Thoracic aorta (tissue), 2 donors: ENCODE measurements at places on chromosomes 3 and 15.

DNA sequence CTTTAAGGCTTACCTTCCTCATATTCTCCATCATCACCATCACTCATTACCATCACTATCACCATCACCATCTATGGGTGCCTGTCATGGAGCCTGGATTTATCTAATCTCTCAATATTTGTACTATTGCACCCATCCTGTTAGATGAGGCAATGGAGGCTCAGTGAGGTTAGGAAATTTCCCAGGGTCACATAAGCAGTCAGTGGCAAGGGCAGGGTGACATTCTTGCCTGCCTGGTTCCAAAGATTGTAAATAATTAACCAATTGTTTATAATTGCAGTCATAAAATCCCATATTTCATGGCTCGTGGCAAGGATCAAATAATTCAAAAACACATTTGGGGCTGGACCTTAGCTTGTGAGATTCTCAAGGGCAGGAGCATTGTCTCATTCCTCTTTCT lies 55.2 kb downstream of the MGLL start:
- no peaks in the 10 kb centered on the region for H3K36me3 ChIP-seq
- H3K27ac ChIP-seq = peak overlapping the region; percentile 77
- DNase-seq = no peak
- H3K27me3 ChIP-seq = no peaks in the 10 kb centered on the region
- peaks cover 14% of the 10 kb centered on the region for H3K4me1 ChIP-seq

DNA sequence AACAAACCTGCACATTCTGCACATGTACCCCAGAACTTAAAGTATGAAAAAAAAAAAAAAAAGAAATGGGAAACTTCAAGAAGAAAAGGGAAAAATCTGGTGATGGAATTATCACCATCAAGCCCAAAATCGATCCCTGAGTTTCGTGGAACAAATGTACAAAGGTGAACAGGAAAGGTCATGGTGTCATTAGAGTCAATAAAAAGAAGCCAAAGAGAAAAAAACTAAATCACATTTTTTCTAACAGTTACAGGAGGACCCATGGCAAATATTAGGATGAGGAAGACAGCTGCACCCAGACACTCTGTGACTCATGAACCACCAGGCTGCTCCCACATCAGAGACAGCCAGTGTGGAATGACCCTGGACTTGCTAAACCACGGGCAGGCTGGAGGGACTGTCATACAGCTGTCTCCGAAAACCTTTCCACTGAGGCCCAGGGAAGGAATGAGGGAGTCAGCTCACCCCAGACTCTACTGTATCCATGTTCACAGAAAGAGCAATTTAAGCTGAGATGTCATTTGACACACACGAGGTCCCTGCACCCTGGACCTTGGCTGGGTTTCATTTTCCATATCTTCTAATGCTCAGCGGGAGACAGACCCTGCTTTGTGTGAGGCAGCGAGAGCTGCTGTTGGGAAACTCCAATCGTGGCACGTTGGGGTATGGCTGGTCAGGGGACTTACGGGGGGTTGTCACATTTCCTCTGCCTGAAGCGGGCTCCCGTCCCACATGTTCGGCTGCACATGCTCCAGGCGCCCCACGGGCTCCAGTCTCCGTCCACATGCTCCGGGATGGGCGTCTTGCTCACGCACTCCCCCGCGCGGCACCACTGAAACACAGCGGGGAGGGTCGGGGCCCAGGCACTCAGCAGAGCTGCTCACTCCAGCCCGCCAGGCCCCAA lies 210.2 kb downstream of the ADAMTS17 start:
- no peaks in the 10 kb centered on the region for H3K27me3 ChIP-seq
- H3K4me3 ChIP-seq = peak overlapping the region; percentile 59
- H3K27ac ChIP-seq = no peak overlapping the region
- no peak for DNase-seq
- no peaks in the 10 kb centered on the region for H3K4me1 ChIP-seq

DNA sequence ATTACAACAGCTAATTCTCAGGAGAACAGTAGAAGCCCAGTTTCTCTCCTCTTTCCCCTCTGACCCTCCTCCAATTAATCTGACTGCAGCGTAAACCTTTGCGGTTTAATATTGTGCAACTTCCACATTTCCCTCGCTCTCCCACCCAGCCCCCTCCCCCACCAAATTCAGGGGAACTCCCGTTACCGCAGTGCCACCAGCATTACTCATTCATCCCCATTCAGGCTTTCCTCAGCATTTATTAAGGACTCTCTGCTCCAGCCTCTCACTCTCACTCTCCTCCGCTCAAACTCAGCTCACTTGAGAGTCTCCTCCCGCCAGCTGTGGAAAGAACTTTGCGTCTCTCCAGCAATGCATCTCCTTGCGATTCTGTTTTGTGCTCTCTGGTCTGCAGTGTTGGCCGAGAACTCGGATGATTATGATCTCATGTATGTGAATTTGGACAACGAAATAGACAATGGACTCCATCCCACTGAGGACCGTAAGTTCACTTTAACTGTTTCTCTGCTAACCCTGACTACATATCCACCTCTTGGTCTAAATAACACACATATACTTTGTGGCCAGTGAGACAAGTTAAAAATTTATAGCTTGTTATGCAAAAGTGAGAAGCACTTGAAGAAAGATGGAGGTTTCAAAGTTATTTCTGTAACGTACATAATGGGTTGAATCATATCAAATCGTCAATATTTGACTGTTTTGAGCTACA lies at the start of gene PTX3:
Gene PTX3, plus strand, starts transcription at position 268 of the 709 bp plus-strand sequence. Its CDS starts 84 bp downstream, at position 352.
- H3K27me3 ChIP-seq = no peaks in the 10 kb centered on the region
- H3K27ac ChIP-seq = no peak within 1 kb of the TSS
- peaks cover 9% of the 10 kb centered on the region for H3K4me1 ChIP-seq
- DNase-seq = no peak
- H3K4me3 ChIP-seq = peak within 1 kb of the TSS; percentile 74
- no peaks in the 10 kb centered on the region for H3K36me3 ChIP-seq

DNA sequence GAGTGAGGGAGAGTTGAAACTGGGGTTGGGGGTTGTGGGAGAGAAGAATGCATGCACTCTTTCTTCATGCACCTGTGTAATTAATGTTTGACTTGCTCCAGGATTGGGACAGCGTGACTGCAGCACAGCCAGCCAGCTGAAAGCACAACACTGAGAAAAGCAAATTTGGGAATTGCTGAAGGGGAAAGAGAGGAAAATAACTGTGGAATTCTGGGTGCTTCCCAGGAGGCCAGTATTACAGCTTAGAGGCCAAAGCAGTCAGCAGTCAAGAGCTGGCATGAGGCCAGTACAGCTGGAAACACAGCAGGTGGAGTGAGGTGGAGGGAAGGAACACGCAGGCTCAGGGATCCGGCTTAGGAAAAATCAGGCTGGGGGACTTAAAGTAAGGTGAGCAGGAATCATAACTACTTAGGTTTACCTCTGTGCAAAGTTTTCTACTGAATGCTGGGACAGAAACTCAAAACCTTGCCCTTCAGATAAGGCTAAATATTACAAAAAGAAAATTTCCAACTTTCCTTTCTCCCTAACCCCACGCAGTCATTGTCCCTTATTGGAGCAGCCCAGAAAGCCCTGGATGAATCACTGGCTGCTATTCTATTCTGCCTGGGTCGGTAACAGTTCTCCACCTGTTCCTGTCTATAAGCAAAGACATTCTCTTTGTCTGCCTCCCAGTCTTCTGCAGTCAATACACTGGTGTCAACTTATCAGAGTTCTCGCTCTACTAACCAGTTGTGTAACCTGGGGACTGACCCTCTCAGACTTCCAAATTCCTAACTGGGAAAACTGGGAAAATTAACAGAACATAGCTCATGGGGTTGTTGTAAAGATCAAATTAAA lies 167.2 kb downstream of the MAGI1 start:
- no peak for DNase-seq
- peaks cover 8% of the 10 kb centered on the region for H3K4me1 ChIP-seq
- H3K36me3 ChIP-seq = no peaks in the 10 kb centered on the region
- H3K4me3 ChIP-seq = no peak overlapping the region

DNA sequence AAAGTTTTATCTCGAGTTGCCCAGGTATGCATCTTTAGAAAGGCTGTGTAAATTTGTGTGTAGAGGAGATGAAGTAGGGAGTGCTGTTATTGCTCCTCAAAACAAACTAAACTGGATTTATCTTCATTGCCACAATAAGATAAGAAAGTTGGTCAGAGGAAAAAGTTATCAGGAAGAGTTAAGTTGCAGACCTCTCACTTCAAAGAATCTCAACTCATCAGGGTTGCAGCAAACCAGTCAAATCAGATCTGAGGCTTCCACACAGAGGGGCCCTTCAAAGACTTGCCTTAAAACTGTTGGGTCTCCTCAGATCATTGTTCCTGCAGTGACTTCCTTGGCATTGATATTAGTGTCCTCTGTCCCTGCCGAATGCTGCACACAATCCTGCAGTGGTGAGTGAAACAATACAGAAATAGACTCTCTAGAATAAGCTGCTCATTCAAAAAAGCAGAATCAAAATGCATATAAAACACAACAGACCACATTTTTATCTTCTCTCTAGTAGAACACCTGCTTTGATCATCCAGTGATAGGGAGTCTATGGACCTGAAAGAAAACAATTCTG lies 191.2 kb upstream of the CBLB start:
- no peak overlapping the region for H3K4me3 ChIP-seq
- H3K4me1 ChIP-seq = no peaks in the 10 kb centered on the region
- DNase-seq = no peak

DNA sequence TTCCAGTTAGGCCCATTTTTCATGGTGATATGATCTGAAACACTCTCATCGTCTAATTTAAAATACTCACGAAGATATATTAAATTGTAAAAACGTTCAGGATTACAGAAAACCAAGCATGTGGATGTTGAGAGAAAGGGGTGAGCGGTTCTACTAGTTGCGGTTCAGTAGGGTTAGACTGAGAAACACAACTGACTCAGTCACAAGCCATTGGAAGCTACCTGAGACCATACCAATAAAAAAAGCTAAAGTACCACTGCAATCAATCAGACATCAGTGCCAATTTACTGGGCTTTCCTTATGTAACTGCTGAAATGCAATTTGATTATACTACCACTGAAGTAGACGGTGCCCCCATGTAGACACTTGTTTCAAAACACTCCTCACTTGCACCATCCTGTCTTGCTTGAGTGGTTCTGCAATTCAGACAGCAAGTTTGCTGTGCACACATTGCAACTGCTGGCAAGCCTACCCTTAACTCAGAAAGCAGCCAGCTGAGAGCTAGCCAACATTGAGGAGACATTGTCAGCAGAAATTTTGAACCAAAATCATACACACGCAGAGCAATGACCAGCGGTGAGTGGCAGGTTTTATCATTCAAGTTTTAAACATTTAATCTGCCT lies 368.7 kb upstream of the ARHGEF26 start:
- no peaks in the 10 kb centered on the region for H3K4me1 ChIP-seq
- no peaks in the 10 kb centered on the region for H3K36me3 ChIP-seq
- H3K4me3 ChIP-seq = no peak overlapping the region
- H3K27ac ChIP-seq = no peak overlapping the region
- DNase-seq = no peak
